ENCODE measurements at places on chromosomes 3 and 15.

DNA sequence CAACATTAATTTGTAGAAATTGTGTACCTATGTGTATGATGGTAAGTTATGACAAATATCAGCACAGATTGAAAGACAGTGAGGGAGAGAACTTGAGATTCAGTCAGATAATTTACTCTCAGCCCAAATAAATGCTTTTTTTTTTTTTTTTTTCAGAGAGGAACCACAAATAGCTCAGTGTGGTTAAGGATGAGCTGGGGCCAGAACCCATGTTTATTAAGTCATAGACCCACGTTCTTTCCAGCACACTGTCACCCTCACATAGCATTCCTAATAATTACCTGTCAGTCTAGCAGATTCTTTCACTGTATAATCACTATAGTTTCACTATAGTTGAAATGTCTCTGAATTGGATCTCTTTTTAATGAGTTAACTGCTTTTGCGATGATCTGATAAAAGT lies 246.1 kb downstream of the ZIC1 start:
- no peak for DNase-seq

DNA sequence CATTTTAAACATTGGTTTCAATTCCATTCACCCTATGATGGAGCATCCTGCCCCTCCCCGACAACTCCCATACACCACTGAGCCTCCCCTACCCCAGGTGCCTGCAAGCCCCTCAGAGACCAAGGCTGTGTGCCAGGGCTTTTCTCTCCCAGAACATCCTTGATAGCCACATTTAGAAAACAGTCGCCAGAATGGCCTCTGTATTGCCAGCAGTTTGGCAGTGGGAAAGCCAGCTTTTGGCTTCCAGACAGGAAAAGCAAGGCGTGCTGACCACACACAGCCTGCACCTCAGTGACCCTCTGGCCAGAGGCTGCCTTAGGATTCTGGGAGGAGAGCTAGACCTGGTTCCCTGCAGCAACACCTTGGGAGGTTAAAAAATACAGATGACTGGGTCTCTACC lies 18.2 kb upstream of the HRH1 start:
- no peak for DNase-seq

- no peak for DNase-seq
Observed at GRCh38 chr3:89474333-89475130, 367.1 kb downstream of the EPHA3 start.

GRCh38 chr3:101976473-101976872 lies 127.2 kb downstream of the NFKBIZ start:
- no peak for DNase-seq

DNA sequence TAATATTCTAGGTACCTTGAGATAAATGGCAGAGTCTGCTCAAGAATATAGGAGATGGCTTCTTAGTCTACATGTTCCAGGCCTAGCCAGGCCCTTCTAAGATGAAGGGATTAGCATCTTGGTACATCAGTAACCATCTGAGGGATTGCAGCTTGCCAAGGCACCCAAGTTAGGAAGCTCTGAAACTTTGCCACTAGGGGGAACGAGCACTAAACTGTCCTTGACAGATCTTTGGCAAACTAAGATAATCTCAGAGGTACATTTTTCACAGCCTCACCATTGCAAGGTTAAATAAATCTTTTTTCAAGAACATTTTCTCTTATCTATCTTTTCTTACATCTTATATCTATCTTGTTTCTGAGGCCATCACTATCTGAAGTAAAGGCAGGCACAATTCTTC lies 351.2 kb downstream of the RAP2B start:
- no peak for DNase-seq

DNA sequence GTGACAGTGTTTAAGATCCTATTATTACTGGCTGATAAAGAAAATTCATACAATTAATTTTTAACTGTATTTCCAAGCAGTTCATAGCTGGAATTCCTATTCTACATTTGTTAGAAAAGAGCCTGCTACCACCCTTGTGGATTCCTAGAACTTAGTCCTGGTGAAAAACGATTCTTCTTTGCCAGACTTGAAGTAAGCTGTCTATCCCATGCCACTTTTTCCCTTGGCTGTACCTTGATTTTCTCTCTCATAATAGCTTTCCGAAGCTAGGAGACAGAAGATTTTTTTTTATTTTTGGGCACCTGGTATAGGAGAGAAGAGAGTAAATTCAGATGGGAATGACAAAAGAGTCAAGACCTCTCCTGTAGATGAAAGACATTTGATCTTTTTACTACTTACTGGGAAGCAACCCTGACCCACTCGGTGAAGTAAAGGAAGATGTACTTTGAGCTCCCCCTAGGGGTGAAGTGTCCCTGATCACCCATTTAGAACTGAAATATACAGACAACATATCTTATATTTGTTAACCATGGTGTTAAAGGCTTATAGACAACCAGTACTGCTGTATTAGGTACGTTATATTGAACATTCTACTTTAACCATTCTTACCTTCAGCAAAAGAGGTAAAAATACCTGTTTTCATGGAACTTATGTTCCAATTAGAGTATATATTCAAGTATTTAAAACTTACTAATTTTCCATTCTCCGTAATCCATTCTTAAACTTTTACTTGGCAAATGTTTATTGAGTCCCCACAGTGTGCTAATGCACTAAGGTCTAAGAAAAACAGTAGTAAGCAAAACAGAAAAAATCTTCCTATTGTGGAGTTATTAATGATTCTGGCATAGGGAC lies 36.2 kb upstream of the C3orf38 start:
- peak; percentile 68 for DNase-seq

- DNase-seq: no peak
Observed at GRCh38 chr15:39629371-39629770, 48.5 kb downstream of the THBS1 start.

- DNase-seq: no peak
Observed at GRCh38 chr3:22947851-22948250, 255.3 kb upstream of the UBE2E2 start.

- no peak for DNase-seq
Observed at GRCh38 chr3:101253396-101253795, 67.0 kb downstream of the IMPG2 start.

DNA sequence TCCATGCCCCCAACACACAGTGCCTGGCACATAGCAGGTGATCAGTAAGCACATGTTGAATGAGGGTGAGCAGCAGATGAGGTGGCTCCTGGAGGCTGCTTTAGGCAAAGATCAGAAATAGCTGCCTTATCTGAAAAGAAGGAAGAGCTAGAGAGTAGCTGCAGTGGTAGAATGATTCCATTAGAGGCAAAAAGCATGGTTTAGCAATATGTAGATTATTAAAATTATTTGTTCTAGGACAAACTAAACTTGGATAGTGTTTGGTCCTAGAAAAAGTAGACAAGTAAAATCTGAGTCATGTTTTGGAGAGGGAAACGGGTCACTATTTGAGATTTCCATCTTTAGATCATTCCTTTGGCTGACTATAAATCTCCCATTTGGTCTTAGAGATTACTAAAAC lies 32.1 kb downstream of the KIF7 start:
- no peak for DNase-seq

- no peak for DNase-seq
Observed at GRCh38 chr3:97975466-97975865, 3.2 kb upstream of the RIOX2 start.

DNA sequence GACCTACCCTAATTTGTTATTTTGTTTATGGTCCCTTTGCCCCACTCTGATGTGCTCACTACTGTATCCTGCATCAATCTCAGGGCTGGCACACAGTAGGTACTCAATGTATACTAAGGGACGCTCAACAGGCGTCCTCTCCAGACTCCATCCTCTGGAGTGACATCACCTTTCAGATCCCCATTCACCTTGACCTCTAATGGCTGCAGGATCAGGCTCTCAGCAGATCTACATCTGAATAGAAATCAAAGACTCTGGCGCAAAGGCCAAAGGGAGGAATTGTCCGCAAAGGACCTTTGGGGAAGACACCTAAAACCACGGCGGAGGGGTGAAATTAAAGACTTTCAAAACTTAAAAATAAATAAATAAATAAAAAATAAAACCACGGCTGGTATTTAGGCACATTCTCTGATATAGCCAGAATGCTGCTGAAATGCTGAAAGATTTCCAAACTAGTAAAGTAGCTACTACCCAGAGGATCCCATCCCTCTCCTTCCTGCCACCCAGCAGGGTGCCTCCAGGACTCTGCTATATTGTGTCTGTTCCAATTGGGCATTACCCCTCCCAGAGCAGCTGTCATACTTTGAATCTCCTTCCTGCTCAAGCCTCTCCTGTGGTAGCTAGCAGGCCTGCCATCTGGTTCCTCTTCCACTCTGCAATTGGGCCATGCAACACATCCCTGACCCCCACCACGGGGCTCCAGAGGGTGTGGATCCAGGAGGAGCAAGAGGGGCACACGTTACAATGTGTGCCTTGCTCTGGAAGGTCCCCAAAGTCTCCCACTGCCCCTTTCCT lies 6.1 kb downstream of the SHF start:
- DNase-seq: no peak

DNA sequence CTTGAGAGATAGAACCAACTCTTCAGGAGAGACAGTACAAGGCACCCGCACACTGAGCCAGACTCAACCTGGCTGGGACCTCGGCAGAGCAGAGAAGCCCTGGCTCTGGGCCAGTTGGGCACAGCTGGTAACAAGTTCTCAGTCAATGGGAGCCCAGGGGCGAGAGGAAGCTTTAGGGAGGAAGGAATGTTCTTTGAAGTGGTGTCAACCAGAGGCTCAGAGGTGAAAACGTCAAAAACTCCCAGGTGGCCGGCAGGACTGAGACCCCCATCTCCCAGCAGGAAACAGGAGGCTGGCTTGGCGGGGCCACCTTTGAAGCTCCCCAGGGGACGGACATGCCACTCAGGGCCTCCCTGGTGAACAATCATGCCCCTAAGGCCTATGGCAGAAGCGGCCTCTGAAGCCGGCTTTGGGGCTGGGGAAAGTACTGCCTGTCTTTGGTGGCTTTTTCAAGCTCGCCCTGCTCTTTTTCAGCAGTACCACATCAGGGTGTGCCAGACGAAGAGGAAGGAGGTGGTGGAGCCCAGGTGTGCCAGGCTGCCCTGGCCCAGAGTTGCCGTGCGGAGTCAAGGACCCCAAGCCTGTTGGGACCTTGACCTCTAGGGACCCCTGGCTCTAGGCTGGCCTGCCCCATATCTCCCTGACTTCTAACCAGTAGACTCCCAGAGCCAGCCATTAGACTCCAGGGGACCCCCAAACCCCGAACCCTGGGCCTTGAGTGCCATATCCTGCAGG lies 16.7 kb upstream of the TBC1D21 start:
- no peak for DNase-seq

- DNase-seq: no peak
Observed at GRCh38 chr15:91698241-91698640, 155.3 kb upstream of the SLCO3A1 start.

DNA sequence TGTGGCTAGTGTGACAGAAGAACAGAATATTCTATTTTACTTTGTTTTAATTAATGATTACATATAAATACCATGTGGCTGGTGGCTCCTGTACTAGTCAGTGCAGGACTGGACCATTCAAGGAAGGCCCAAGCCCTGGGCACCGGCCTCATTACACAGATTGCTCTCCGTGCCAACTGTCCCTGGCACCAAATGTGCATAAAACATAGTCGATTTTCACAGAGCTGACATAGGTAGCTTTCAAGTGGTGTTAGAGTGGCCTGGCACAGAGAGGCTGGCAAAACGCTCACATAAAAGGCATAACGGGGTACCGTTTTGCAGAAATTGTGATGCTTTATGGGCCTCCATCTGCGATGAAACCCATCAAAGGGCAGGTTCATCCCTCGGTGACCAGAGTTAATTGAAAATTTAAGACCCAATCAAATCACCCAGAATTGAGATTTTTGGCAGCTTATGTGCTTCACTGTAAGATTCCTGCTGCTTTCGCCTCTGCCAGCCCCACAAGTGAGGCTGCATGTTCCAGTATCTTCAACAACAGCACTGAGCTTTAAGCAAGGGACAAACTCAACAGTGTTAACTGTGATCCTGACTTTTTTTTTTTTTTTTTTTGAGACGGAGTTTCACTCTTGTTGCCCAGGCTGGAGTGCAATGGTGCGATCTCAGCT lies 25.9 kb downstream of the RFTN1 start:
- DNase-seq: no peak

- DNase-seq: no peak
Observed at GRCh38 chr15:31338879-31339557, 12.4 kb downstream of the KLF13 start.

GRCh38 chr15:58952751-58953150 lies 19.3 kb upstream of the SLTM start:
- no peak for DNase-seq

- no peak for DNase-seq
Observed at GRCh38 chr3:133578548-133579191, 5.2 kb downstream of the CDV3 start.

- no peak for DNase-seq
Observed at GRCh38 chr3:45092132-45093031, 53.8 kb downstream of the CDCP1 start.

DNA sequence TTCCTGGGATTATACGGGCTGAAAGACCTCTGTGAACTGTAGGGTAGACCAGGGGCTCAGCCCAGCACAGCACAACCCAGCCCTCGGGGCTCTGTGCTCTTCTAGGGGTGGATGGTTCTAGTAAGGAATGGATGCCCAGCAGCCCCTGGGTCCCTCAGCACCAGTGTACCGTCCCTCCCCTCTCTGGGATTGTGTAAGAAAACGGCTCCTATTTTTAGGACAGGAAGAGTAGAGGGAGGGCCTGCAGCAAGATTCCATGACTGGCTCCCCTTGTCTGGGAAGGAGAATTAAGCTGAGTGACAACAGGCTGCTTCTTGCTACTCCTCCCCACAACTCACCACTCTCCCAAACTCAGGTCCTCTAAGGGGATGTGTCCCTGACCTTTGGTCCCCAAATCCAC lies 270.8 kb upstream of the TOPAZ1 start:
- no peak for DNase-seq

DNA sequence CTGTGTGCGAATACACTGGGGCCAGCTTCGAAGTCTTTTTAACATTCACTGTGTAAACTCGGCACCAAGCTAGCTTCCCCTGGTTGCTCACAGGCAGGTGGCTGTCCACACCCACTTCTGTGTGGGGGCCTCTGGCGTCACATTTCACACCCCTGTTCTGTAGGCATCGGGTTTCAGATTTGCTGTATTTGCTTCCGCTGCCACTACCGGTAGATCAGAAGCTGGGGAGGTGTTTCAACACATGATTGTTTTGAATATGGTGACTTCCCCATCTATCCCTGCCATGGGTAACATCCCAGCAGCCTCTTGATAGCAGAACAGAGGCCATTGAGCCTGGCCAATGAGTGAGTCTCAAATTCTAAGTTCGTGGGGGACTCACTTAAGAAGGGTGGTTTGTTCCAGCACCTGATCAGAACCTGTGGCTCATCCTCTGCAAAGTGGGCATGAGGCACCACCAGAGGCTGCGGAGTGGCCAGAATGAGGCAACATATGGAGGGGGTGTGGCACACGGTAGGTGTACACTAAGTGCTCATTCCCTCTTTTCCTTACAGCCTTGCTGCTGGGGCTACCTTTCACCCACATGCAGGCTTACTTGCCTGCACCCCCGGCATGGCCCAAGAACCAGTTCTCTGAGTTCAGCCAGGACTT lies 61.5 kb downstream of the IQSEC1 start:
- DNase-seq: peak; percentile 61

Measured in T-helper 1 cell (primary cell).